Stimulated activated effector memory CD8-positive, alpha-beta T cell treated with anti-CD3 and anti-CD28 coated beads, Interleukin-12 subunit alpha, Interleukin-12 subunit beta, amount 100 ng/mL, for 72 hours (primary cell): ENCODE measurements at places on chromosomes 6 and 20.

DNA sequence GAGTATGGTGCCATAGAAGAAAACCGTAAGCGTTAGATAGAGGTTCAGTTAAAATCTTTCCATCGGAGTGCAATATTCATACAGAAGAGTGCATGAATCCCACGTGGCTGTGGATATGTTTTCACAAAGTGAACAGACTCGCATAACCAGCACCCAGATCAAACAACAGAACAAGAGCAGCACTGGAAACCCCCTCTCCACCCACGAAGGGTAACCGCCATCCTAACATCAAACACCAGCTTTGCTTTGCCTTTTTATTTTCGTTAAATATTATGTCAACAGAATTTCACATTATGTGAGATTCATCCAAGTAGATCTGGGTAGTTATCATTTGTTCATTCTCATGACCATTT lies 4.7 kb downstream of the GTSF1L start:
- DNase-seq = no peak

GRCh38 chr6:47071681-47072080 lies 29.5 kb upstream of the ADGRF1 start:
- DNase-seq = no peak

- peak; percentile 35 for DNase-seq
Measured at GRCh38 chr6:142566628-142567396, 265.0 kb downstream of the ADGRG6 start.

DNA sequence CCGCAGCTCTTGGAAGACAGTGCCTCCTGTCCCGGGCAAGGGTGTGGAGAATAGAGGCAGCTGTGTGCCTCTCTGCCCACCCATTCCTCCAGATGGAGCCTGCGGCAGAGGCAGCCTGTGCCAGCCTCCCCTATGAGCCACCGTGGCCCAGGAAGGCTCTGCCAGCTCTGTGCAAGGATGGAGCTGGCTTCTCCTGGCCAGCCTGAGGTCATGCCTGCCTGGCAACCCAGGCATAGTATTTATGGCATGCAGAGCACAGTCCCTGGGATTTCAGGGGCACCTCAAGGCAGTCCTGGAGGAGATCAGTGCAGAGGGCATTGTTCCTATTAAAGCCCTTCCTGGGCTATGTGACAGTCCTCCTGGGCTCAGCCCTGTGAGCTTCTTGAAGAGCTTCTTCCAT lies 1.5 kb downstream of the EPB41L1 start:
- no peak for DNase-seq

DNA sequence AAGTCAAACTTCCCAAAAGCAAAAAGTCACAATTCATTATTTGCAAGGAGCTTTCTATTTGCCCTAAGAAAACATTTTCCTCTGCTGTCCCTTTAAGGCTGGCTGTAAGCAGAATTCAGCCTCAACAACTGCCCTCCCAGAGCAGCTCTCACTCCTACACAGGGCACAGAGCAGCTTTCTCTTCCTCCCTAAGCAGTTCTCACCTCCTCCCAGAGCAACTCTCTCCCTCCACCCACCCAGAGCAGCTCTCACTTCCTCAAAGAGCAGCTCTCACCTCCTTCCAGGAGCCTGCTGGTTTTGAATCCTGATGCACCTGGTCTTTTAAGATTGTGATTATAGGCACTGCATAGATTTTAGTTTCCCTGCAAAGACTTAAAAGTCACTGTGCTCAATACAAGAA lies 120.6 kb upstream of the TMEM181 start:
- no peak for DNase-seq

DNA sequence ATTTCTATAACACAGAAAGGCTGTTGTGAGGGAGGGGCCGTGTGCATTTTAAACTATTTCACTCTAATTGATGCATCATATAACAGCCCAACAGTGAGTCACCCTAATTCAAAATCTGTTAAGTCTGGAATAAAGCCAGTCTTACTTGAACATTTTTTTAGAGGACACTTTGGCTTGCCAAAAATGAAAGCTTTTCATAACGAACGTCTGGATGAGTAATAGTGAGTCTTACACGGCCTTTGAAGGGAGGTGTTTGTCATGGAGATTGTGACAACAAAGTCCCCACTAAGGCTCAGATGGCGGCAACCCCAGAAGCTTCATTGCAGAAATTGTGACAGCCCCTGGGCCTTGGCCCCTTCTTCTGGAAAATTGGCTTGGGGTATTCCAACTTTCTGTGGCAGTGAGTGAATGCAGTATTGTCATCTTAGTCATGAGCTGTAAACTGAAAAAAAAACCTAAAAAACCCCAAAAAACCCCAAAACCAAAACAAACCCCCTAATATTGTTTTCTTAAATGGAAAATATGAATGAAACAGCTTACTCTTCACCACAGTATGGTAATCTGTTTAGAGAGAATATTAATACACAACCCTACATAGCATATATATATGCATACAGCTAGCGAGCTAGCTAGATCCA lies 92.6 kb upstream of the CLDN20 start:
- peak; percentile 57 for DNase-seq

GRCh38 chr6:45650524-45651135 lies 272.9 kb upstream of the SUPT3H start:
- no peak for DNase-seq

DNA sequence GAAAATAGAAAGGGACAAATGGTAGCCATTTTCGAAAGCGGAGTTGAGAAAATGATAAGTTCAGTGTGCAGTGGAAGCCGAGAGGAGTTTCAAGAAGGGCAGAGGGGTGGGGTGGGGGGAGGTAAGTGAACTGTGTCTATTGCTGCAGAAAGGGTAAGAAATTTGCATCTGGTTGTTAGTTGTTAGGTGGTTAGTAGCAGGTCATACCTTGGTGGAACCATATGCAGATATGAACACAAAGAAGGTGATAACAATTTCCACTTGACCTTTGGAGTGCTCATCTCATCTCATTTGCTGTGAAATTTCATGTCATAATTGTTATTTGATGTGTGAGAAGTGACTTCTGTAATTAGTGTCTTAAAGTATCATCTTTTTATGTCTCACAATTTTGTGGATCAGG lies 288.2 kb downstream of the QKI start:
- DNase-seq = no peak

DNA sequence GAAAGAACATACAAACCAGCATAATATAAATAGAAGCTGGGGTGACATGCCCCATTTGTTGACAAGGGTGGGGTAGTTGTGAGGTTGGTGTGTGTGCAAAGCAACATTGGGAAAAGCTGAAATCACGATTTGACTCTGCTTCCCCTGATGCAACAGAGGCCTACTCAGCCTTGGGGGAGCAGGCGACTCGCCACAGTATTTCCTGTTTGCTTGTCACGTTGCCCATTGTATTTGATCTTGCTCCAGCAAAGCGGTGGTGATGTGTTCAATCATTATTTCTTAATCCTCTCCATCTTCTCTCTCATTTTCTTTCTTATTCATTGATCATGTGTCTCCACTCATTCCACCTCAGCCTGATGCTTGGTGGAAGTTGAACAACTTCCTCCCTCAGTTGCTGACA lies 165.8 kb upstream of the CITED2 start:
- DNase-seq = peak; percentile 22

GRCh38 chr20:36818861-36819260 lies 45.3 kb upstream of the DSN1 start:
- DNase-seq = no peak

DNA sequence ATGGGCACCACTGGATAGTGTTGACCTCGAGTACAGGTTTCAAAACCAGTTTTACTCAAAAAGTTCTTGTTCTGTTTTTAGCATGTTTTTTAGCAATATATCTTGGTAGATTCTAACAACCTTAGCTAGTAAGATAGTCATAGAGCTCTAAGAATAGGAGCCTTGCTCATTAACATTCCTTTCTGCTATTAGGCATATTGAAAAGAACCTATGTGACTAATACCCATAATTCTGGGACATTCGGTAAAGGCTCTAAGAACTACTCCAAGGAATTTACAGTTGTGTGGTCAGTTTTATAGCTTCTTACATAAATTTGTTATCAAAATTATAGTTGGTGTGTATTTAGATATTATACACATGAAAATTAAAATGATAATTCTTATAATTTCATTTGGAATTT lies 11.6 kb downstream of the SLC9A8 start:
- no peak for DNase-seq

GRCh38 chr20:23636182-23636907 lies 1.4 kb downstream of the CST3 start:
- no peak for DNase-seq

DNA sequence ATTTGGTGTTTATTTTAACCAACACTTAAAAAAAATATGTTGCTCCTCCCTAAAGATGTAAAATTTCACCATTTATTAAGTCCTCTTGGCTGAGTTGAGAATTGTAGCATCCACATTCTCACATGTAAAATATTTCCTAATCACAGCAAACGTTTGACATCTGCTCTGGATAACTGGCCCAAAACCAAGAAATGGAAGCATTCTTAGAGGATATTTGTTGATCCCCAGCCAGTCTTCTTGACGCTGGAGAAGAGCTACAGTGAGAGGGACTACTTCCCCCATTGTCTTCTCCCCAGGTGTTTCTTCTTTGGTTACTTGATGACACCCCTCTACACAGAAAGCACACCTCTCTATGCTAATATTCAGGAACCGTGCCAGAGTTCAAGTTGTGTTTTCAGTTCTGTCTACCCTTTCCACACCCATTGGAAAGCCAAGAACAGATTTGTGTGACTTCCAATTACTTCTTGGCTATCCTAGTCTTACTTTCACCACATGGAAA lies 454.5 kb upstream of the JAG1 start:
- DNase-seq = no peak

DNA sequence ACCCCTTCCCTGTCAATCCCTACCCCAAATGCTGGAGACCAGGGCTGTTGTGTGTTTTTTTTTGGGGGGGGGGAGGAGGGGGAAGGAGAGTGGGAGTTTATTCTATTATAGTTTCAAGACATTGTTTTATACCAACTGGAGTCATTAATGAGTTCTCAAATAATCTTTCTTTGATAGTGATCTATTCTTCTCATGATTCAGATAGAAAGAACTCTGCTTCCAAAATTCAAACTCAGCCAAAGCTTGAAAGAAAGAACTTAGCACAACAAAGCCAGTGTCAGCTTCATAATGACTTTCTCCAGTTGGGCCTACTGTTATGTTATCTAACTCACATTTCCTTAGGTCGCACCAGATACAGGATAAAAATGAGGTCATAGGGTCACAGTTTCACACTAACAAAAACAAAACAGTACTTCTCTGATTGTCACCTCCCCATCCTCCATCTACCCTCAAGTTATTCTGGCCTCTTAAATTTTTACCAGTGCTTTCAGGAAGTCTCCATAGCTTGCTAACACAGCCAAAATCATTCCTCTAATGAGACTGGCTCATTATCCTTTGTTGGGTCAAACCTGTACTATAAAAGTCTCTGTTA lies 19.0 kb upstream of the MAP3K7 start:
- no peak for DNase-seq

- DNase-seq = no peak
Measured at GRCh38 chr6:127266178-127266891, at the start of gene RNF146. Gene RNF146, plus strand, starts transcription at chr6:127266864. Its CDS starts 13,475 bp downstream, at chr6:127280339.

- DNase-seq = no peak
Measured at GRCh38 chr6:144252259-144252658, 32.9 kb upstream of the UTRN start.

DNA sequence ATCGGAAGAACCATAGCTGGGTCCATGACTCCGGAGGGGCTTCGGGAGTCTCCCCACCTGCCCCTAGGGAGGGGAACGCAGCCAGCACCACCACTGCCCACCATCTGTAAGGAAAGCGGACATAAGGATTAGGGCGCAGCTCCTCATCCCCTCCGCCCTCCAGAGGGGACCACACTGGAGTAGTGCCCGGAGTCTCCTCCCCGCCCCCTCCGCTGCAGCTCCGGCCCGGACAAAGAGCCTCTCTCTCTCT lies 628 bp downstream of the SLC35B2 start:
- DNase-seq = no peak

- no peak for DNase-seq
Measured at GRCh38 chr6:1201547-1202200, 110.2 kb upstream of the FOXQ1 start.

GRCh38 chr6:95686895-95687294 lies 109.6 kb downstream of the MANEA start:
- no peak for DNase-seq

GRCh38 chr6:159594750-159595117 lies 98.3 kb downstream of the SOD2 start:
- no peak for DNase-seq

GRCh38 chr6:119314885-119315272 lies 34.7 kb downstream of the MAN1A1 start:
- no peak for DNase-seq

- no peak for DNase-seq
Measured at GRCh38 chr6:134005800-134006199, 46.6 kb downstream of the SLC2A12 start.

DNA sequence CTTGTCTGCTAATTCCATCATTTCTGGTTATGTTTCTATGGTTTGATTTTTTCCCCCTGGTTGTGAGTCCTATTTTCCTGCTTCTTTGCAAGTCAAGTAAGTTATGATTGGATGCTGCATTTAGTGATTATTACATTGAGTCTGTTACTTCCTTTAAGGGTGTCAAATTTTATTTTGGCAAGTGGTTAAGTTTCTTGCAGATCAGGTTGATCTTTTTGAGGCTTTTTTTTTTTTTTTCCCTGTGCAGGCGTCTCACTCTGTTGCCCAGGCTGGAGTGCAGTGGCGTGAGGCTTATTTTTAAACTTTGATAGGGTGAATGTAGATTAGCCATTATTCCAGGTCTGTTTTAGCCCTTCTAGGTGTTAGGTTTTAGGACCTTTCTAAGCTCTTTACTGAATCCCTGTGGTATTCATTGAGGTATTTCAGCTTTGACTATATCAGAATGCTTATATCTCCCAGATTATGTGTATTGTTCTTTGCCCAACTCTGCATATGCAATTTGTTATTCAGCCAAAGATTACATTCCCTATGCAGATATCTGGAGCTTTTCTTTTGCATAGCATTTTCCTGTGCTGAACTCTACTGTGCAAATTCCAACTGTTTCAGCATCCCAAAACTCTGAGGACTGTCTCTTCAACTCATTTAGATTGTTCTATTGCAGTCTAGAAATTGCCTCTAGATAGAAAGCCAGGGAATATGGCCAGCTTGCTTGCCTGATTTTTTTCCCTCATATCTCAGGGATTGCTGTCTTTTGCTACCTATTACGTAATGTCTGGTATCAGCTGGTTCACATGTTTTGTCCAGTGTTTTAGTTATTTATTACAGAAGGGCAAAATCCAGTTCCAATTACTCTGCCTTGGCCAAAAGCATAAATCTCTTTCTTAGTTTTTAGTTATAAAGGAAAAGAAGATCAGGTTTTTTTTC lies 113.3 kb downstream of the AFG1L start:
- DNase-seq = no peak

- no peak for DNase-seq
Measured at GRCh38 chr6:75145976-75146375, 59.9 kb downstream of the COL12A1 start.

DNA sequence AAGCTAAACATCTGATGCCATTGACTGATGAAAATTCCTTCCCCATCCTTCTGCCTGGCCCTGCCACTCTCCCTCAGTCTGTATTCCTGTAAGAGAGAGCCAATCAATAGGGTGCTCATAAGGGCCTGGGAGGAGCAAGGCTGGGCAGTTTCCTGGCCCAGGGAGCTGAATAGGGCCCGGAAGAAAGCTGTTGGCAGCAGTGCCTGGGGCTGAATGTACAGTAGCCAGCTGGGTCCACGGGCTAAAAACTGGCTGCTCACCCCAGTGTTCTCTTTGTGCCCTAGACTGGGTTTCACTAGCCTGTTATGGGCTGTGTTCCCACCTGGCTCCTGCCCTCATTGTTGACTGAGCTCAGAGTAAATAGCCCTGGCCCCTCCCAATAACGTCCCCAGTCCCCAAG lies 1.7 kb upstream of the WFDC2 start:
- no peak for DNase-seq
